Activated naive CD4-positive, alpha-beta T cell treated with Interleukin-2 at 50 U/mL for 16 hours (primary cell): ENCODE measurements at places on chromosomes 1 and 21.
A peak's percentile ranks its signal among the peaks of the same experiment; 100 is the strongest.

GRCh38 chr1:147225193-147225730, at the start of gene FMO5:
Gene FMO5 (minus strand): TSS chr1:147225339. CDS start chr1:147225029, 310 bp downstream.
- peak; percentile 53 for DNase-seq

GRCh38 chr1:114627107-114627506, 42.7 kb downstream of the DENND2C start:
- DNase-seq = no peak

- no peak for DNase-seq
Observed at GRCh38 chr1:3457910-3458883, 3.7 kb downstream of the ARHGEF16 start.

GRCh38 chr1:71908303-71908702, 374.0 kb downstream of the NEGR1 start:
- DNase-seq = no peak

GRCh38 chr1:85148524-85149250, 52.1 kb downstream of the SYDE2 start:
- DNase-seq = no peak

GRCh38 chr1:184836934-184837895, 82.6 kb upstream of the EDEM3 start:
- DNase-seq = no peak

GRCh38 chr1:245334827-245335490, 180.2 kb downstream of the KIF26B start:
- DNase-seq = no peak

DNA sequence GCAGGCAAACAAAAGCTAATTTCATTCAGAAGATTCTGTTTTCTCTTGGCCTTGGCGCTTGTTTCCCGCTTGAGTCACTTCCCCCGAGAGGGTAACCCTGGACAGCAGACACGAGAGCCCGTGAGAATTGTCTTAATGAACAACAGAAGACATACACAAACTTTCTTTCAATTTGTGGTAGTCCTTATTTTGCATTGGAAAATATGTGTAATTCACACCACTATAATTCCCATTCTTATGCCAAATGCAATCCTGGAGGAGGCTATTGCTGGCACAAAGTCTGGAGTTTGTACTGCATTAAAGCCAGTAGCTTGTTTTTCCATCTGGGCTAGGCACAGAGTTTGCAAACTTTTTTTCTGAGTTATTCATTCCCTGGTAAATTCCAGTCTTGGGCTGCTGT, 109.8 kb upstream of the IVNS1ABP start:
- no peak for DNase-seq

DNA sequence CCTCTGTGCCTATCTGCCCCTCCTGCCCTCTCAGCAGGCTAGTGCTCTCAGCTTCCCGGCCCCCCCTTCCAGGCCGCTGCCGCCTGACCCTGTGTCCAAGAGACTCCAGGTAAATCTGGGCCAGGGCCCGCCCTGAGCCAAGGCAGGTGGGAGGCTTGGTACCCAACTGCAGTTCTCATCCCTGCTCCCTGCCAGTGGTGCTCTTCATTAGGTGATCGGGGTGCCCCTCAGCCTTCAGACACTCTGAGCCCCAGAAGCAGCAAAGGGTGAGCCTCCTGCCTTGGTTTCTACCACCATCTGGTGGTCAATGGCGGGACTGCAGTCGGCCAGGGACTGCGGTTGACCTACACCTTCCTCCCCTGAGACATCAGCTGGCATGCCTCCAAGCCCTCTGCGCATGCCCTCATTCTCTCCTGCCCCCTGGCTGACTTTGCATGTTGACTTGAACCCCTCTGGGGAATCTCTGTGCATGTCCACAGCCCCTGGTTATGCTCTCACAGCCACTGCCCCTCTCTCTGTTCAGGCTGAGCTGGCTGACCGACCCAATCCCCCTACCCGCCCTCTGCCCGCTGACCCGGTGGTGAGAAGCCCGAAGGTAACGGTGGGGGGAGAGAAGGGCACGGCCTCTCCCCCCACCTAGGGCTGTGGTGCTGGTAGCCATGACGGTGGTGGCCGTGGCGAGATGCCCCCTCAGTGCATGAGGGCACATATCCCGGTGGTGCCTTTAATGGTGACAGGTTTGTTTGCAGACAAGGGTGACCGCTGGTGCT, 2.0 kb upstream of the EFNA4 start:
- peak; percentile 96 for DNase-seq
